ENCODE measurements at places on chromosomes 1 and 21. TPM values are rescaled to one million over a fixed set of nuclear protein-coding genes. Genes with fewer than 3 reads are reported as not detected.

GPR3 gene
- total RNA-seq: 0.86 TPM

- no peak for DNase-seq
These were observed 10.9 kb upstream of the SMG7 start for GRCh38 chr1:183461350-183461749.

GRCh38 chr1:30411206-30411605 is 312.2 kb downstream of the MATN1 start:
- DNase-seq: no peak

RGS13 gene
- not detected for total RNA-seq

MRPS6 gene
- 67.5 TPM for total RNA-seq

NBPF14 gene
- 44.2 TPM for total RNA-seq

DNA sequence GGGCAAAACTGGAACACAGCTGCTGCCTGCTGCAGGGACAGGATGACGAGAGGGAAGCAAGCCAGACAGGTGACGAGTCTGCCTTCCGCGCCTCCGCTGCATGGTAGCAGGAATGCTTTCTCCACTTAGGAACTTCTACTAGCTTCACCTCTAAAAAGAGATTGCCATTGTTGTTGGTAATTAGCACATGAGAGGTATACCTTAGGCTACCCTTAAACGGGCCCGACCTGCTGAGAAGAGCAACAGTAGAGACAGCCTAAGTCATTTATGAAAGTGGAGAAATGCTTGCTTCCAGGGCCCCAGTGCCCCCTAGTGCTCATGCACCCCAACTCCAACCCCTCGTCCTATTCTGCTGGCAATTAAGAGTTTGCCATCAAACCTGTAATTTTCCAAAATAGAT is 96.9 kb upstream of the AKT3 start:
- DNase-seq: no peak

DNA sequence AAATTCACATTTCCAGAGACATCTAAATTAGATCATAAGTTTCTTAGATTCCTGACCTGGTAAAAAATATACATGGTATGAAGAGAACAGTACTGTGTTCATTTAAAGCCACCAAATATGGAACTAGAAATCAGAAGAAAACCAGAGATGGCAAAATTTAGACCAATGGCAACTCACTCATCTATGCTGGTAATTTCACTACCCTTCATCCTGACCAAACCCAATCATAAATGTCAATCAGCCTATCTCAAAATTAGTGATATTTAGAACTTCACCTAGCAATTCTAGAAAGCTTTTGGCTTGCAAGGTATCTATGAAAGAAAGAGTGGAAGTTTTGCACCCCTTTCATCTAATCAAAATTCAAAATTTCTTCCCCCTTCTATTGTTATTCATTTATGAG is 107.7 kb downstream of the NIBAN1 start:
- DNase-seq: no peak

NECTIN4 gene
- total RNA-seq: 1.6 TPM

DNA sequence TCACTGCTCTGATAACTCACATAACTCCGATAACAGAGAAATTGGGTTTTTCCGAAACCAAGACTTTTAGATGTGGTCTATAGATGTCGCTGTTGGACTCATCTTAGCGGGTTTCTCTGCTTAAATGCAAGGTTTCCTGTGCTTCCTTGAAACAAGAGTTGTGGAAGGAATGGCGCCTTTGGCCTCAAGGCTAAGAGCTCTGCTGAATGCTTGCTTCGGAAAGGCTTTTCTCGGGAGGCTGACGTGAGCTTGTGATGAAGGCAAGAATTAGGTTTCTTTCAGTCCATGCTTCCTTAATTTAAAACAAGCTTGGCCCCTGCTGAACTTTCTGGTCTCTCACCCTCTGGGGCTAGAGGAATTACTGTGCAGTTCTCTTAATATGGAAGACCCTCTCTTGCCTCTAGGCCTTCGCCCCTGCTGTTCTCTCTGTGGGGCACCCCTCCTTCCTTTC is 113.5 kb downstream of the MAP3K21 start:
- DNase-seq: peak; percentile 62

DNA sequence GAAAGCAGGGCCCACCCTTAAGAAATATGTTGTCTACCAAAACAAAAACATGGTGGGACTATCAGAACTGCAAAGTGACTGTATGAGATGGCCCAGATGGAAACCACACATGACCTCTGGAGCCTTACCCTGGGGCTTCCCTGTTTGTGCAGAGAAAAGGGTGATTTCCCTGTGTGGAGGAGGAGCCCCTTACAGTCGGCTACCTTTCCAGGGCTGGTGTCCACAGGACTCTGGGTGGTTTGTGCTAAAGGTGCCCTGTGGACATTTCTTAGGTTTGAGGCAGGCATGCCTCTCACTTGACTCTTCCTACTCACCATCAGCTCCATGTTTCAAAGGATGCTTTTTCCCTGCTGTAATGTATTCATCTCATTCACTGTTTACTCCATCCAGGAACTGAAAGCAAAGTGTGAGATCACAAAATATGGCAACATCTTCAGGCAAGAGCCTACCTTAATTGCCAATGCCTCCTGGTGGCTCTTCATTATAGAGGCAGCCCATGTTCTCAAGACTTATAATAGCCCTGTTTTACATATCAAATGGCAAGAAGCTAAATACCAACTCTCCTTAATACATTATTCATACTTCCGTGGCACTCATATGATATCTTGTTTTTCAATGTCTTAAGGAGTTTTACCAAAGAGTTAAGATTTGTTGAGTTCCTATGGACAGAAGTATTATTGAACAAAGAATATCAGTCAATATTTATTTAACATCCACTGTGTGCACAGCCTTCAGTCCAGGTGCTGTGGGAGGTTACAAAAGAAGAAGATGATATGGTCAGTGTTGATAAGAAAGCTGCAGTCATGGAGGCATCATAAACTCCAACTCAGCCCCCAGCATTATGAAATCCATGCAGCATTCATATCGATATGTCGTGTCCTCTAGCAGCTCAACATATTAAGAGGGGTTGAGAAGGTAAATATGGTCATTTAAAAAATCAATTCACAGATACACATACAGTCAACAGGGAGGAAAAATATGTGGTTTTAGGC is 15.5 kb upstream of the TFF3 start:
- no peak for DNase-seq

MROH9 gene
- not detected for total RNA-seq

NMNAT2 gene
- 0.50 TPM for total RNA-seq

TAS1R1 gene
- total RNA-seq: not detected

- DNase-seq: no peak
These were observed 29.4 kb downstream of the OVAAL start for GRCh38 chr1:180588121-180588520.

GRCh38 chr1:20472860-20473711 is 12.9 kb downstream of the CAMK2N1 start:
- no peak for DNase-seq

APP gene
- 823 TPM for total RNA-seq

DNA sequence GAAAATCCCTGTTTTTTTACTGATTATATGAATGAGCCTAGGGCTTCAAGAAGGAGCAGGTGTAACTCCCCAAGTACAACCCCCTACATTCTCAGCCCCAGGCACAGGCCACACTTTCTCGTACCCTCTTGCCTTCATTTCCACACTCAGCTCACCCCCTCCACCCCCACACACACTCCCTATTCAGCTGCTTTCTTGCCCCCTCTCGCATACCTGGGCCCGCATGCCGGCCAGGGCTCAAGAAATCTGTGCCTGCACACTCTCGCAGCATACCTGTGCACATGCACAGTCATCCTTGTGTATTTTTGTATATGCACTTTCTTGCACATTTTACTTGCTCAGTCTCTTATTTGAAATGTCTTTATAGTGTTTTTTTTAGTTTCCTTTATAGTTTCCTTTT is 2.0 kb downstream of the PTPRF start:
- DNase-seq: no peak

DNA sequence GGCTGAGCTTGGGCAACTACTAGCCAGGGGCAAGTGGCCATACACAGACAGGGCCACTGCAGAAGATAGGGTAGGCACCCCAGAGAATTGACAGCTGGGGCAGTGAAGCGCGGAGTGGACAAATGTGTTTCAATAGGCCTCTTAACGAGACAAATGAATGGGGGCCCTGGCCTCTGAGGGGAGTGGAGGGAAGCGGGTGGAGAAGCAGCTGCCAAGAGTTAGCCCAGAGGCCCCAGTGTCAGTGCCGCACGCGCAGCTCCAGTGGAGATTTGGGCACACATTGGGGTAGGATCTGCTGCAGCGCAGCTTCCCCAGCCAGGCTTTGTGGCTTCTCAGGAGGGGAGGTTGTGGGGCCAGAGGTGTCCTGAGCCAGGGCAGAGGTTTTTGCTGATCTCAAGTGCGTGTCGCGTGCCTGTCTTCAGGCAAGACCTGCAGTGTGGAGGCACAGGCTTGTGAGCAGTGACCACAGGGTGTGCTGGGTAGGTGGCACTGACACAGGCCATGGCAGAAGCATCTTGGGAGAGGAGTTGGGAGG is 16.9 kb downstream of the PTPRF start:
- DNase-seq: no peak

GRCh38 chr1:152392909-152393308 is 21.2 kb downstream of the CRNN start:
- DNase-seq: no peak

DNA sequence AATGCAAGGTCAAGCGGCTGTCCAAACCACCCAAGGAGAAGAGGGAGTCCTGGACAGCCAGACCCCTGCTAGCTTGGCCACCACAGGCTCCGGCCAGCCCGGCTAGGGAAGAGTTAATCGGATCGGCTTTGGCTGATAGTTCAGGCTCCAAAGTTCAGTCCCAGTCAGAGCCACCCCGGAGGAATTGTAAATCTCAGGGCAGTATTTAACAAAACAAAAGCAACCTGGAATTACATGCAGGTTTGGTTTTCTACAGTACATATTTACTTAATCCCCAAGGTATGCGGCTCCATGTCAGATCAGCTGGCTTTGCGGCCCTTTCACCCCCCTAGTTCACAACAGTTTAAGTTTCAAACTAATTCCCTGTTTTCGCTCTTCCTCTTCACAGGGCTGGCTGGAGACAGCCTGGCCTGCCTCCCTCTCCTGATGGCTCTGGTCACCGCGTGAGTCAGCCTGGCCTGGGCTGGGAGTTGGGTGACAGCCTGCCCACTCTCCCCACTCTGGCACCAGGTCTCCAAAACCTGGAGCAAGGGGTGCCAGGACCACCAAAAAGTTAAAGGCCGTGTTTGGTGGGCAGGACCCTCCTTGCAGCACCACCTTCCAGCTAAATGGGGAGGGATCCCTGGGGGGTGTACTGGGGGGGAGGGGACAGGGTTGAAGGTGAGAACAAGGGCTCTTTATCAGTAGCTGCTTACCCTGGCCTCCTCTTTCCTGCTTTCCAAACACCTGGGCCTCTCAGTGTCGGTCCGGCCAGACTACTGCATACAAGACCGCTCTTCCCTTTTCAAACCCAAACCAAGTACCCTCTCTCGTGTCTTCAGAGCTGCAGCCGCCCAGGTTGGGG is 1.9 kb downstream of the DHRS3 start:
- no peak for DNase-seq

GRCh38 chr1:93769777-93770176 is 88.1 kb upstream of the BCAR3 start:
- no peak for DNase-seq

DNA sequence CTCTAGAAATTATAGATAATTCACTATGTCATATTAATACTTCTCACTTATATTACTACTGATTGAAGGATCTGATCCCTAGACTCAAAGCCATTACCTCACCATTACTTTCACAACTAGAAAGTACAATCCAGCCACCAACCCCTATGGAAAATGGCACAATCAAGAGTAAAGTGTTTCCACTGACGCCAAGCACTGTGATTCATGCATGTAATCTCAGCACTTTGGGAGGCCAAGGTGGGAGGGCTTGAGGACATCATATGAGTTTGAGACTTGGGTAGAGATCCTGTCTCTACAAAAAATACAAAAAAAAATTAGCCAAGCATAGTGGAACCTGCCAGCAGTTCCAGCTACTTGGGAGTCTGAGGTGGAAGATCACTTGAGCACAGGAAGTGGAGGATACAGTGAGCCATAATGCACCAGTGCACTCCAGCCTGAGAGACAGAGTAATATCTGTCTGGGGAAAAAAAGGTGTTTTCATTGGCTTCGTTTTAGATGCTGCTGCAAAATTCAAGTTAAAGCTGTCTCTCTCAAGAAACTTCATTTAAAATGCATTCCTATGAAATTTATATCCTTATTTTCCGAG is 126.5 kb downstream of the AKT3 start:
- DNase-seq: peak; percentile 12

- DNase-seq: no peak
These were observed 21.8 kb upstream of the DYNLT5 start for GRCh38 chr1:66730462-66730861.

DNA sequence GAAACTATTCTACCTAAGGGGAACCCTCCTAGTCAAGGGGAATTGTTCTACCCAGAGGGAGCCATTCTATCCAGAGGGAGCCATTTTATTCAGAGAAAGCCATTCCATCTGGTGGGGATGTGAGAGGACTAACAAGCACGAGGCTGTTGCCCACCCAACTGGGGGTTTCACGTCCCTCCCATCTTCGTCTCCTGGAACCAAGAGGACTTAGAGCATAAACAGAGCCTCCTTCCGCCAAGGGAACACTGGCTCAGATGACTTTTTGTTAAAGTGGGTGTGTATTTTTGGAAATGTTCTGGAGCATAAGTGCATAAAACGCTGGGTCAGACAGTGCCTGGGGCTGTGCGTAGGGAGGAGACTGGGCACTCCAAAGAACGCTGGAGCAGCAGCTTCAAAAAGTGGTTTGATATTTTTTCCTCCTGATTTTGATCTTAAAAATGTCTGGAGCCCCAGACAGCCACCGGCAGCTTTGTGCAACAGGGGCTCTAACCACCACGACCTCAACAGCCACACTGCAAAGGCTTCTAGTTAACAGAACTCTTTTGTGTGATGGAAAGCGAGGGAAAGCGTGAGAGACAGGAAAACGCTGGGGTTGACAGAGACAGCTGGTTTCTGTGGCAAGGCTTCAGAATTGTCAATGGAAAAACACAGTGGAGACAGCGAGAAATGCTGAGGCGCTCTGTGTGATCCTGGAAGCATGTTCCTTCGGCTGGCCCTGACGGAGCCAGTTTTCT is 363.6 kb upstream of the CAMK1G start:
- DNase-seq: no peak

DMRTA2 gene
- total RNA-seq: not detected

Measured in astrocyte (in vitro differentiated cells and primary cell).